ENCODE measurements at places on chromosomes 1 and 21. TPM values are rescaled to one million over a fixed set of nuclear protein-coding genes. Genes with fewer than 3 reads are reported as not detected.

The GGPS1 gene
- total RNA-seq, result 33.1 TPM

The ARHGEF16 gene
- 12.2 TPM for total RNA-seq

The DFFA gene
- total RNA-seq, result 36.9 TPM

The CSF3R gene
- total RNA-seq, result 202 TPM

The SERTAD4 gene
- 3.4 TPM for total RNA-seq

The PRRX1 gene
- 25.9 TPM for total RNA-seq

The ADAM30 gene
- total RNA-seq, result not detected

The FAM72D gene
- 0.43 TPM for total RNA-seq

The TSPAN2 gene
- 6.1 TPM for total RNA-seq

The MYOG gene
- total RNA-seq, result not detected

The RGS13 gene
- total RNA-seq, result 4.7 TPM

The KRTAP21-2 gene
- total RNA-seq, result not detected

The MPL gene
- total RNA-seq, result 0.61 TPM

The ESPN gene
- 4.3 TPM for total RNA-seq

The PSEN2 gene
- 22.7 TPM for total RNA-seq

The RAP1GAP gene
- 62.4 TPM for total RNA-seq

The HLCS gene
- total RNA-seq, result 16.0 TPM

The CAMK1G gene
- total RNA-seq, result 1.4 TPM

The B3GALT5 gene
- not detected for total RNA-seq

The CELSR2 gene
- total RNA-seq, result 7.4 TPM

The PRDM15 gene
- 7.4 TPM for total RNA-seq

The BRWD1 gene
- 40.5 TPM for total RNA-seq

The FOXO6 gene
- 0.43 TPM for total RNA-seq

The FAM163A gene
- not detected for total RNA-seq

The CELA3A gene
- total RNA-seq, result not detected

The DAB1 gene
- total RNA-seq, result 0.29 TPM

The IGSF3 gene
- total RNA-seq, result 20.1 TPM

The LDLRAD1 gene
- 0.41 TPM for total RNA-seq

The OR2G6 gene
- not detected for total RNA-seq

The CELA3B gene
- not detected for total RNA-seq
